ENCODE measurements at places on chromosomes 7 and 10. TPM values are rescaled to one million over a fixed set of nuclear protein-coding genes. Genes with fewer than 3 reads are reported as not detected.

The GHRHR gene
- not detected for total RNA-seq

The RET gene
- total RNA-seq = 1.6 TPM

The MTG1 gene
- 21.5 TPM for total RNA-seq

The UTF1 gene
- not detected for total RNA-seq

The RTKN2 gene
- total RNA-seq = 1.3 TPM

The AKR1C3 gene
- 104 TPM for total RNA-seq

The TMEM229A gene
- not detected for total RNA-seq

The GRID2IP gene
- total RNA-seq = not detected

The CH25H gene
- 2.0 TPM for total RNA-seq

The PLA2G12B gene
- not detected for total RNA-seq

The SORBS1 gene
- 0.17 TPM for total RNA-seq

The SLC39A12 gene
- total RNA-seq = not detected

The CLDN4 gene
- 1.7 TPM for total RNA-seq

The CCL26 gene
- total RNA-seq = 0.33 TPM

The SPDYE2 gene
- not detected for total RNA-seq

The SUV39H2 gene
- total RNA-seq = 12.4 TPM

The ACTL6B gene
- not detected for total RNA-seq

The ITGB8 gene
- 25.0 TPM for total RNA-seq

The CTTNBP2 gene
- 22.3 TPM for total RNA-seq

The MUC12 gene
- total RNA-seq = 0.87 TPM

The ARHGAP21 gene
- total RNA-seq = 184 TPM

The HPSE2 gene
- total RNA-seq = not detected

The ZPBP gene
- not detected for total RNA-seq

The ACSM6 gene
- not detected for total RNA-seq

The GIMAP1 gene
- not detected for total RNA-seq

The FGFBP3 gene
- 0.50 TPM for total RNA-seq

The GRM3 gene
- not detected for total RNA-seq

The MYH16 gene
- not detected for total RNA-seq

The CDC14C gene
- 0.17 TPM for total RNA-seq

The BMS1 gene
- total RNA-seq = 13.6 TPM

The CALY gene
- not detected for total RNA-seq

The PRRT4 gene
- not detected for total RNA-seq

The GTPBP4 gene
- 27.0 TPM for total RNA-seq

The CISD1 gene
- 14.6 TPM for total RNA-seq

The NODAL gene
- not detected for total RNA-seq

The DOCK1 gene
- 86.0 TPM for total RNA-seq

The UNC5B gene
- 34.2 TPM for total RNA-seq

The CRYGN gene
- 0.58 TPM for total RNA-seq

The DRGX gene
- total RNA-seq = not detected

The OR13A1 gene
- not detected for total RNA-seq

The ELN gene
- 7.8 TPM for total RNA-seq

The SAMD9 gene
- total RNA-seq = 13.8 TPM

The RPEL1 gene
- total RNA-seq = under 0.01 TPM

The GCK gene
- 1.5 TPM for total RNA-seq

The GBX1 gene
- not detected for total RNA-seq

The HABP2 gene
- not detected for total RNA-seq

The FAM221A gene
- total RNA-seq = 2.8 TPM

The FZD1 gene
- total RNA-seq = 29.8 TPM

The IFT22 gene
- total RNA-seq = 26.2 TPM

The SLC16A12 gene
- total RNA-seq = under 0.01 TPM

Measured in smooth muscle cell of trachea (primary cell).